ENCODE measurements at places on chromosomes 7 and 10.

- no peak for DNase-seq
Measured at GRCh38 chr7:112410092-112410491, 40.2 kb upstream of the IFRD1 start.

DNA sequence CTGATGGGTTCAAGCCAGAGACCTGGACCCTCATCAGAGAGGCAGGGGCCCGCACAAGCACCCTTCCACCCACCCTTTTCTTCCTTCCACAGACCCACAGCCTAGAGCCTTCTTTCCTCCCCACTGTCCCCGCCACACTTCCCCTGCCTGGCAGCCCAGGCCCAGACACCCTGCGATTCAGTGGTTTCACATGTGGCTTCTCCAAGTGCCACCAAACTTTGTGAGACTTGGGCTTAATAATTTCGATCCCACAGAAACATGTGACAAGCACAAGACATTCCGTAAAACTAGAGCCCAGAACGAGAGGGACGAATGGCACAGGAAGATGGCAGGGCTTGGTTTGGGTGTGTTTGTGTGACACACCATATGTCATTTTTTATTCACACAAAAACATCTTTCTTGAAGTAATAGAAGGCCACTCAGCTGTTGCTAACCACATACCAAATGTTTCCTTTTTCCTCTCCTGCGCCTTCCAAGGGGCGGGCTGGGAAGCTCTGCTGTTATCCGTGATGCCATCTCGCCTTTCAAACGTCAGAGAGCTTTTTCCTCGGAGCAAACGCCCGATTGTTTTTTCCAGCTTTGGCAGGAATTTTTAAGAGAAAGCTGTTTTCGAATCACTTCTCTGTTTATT, 162.9 kb downstream of the GRK5 start:
- DNase-seq, result no peak

DNA sequence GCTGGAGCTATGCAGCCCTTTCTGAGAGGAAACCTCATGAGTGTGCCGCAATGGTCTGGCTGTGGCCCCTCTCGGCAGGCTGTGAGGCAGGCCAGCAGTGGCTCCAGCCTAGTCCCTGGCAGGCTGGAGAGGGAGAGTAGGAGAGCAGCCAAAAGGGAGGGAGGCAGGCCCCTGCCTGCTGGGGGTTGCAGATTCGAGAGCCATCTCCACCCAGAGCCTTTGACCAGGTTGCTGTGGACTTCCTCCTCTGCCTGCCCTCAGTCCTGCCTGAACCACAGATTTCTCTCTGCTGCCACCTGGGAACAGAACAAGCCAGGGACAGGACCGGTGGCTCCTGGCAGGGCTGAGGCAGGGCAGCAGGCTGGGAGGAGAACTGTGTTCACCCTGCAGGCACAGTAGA, 13.9 kb downstream of the PAX2 start:
- no peak for DNase-seq

DNA sequence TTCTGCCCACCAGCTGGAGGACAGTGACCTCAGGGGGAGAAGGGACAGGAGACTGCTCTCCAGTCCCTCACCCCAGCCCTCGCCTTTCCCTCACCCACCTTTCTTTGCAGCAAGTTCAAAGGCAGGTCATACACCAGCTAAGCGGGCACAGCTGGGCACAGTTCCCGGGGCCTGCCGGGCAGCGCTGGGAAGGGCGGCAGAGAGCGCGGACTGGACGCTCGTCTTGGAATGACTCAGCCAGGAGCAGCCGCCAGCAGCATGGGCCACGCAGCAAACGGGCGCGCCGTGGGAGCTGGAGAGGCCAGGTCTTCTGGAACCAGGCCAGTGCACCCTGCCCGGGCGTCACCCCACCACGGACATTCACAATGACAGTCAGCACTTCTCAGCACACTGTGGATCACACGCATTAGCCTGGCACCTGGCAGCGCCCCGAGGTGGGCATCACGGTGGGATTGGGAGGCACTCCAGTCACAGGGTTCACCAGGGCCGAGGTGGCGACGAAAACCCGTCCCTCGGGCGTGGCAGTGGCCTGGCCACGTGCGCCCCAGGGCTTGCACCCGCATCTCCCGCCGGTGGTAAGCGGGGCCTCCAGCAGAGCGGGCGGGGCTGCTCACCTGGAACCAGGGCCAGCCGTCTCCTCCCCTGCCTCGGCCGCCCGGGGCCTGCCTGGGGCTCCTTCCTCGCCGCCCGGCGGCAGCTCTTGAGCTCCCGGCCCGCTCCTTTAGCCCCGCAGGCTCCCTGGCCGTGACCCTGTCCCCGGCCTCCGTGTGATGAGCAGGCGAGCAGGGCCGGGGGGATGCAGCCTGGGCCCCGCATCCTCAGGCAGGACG, 29.0 kb upstream of the WDFY4 start:
- DNase-seq, result peak; percentile 16

- DNase-seq, result no peak
Measured at GRCh38 chr10:49577182-49577925, 32.8 kb upstream of the SLC18A3 start.

DNA sequence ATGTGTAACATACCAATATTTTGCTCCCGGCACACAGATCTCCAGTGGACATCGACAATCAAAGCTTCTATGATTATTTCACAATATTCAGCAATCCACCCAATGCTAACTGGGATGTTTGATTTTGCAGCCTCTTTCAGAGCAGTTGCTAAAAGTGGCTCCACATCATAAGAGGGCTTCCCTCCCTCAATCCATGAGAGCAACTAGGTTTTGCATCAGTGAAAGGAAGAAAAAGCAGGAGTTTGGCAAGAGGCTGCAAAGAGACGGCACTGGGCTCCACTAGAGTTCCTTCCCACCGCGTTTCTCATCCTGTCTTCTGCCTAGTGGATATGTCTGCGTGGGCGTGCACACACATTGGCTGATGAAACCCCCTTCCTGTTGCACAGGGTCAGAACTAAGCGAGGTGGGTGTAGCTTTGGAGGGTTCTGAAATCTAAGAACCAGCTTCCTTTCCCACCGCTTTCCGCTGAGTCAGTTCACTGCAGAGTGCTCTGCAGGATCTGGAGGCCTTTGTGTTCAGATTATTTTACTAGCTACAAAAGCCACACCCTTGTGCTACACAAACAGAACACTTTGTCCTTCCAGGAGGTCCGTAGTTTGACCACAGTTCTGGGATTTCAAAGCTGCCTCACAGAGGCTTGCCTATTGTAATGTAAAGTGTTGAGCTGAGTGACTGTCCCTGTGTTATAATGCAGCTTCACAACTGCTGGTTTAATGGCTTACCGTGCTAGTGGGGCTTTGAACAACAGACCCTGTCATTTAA, 28.1 kb downstream of the ARL4A start:
- peak; percentile 10 for DNase-seq

GRCh38 chr7:133061357-133061756, 20.5 kb downstream of the CHCHD3 start:
- DNase-seq, result no peak

DNA sequence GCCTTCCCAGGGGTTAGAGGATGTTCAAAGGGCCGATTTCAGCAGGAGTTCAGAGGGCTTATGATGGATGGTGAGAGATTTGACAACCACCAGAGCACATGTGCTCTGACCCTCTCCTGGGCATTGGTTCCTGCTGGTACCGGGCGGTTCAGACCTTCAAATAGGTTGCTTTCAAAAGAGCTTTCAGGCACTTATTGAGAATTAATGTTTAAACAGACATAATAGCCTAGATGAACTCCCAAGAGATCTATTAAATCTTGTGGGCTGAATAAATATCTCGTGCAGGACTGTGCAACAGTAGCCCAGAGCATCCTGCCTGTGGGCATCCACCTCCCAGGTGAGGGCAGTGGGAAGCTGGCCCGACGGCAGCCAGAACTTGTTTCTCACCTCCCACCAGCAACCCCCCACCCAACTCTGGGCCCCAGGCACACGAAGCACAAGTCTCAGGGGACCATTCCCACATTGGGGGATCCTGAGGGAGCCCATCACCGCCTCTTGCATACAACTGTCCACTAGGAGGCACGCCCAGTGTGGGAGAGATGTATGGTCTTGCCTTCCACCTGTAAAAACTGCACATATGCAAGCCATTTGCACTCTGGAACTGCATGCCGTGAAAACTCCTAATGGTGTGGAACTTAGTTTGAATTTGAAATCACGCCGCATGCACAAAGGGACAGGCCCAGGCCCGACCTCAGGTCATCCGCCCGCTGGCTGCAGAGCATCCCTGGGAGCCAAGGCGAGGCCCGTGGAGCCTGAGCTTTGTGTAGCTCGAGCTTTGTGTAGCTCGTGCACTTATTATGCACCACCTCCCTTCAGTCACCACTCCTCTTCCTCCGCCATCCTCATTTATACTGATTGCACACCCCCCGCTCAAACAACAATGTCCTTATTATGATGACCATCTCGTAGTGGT, 147.8 kb downstream of the ADCY1 start:
- no peak for DNase-seq

GRCh38 chr7:112433289-112433688, 17.0 kb upstream of the IFRD1 start:
- DNase-seq, result no peak

DNA sequence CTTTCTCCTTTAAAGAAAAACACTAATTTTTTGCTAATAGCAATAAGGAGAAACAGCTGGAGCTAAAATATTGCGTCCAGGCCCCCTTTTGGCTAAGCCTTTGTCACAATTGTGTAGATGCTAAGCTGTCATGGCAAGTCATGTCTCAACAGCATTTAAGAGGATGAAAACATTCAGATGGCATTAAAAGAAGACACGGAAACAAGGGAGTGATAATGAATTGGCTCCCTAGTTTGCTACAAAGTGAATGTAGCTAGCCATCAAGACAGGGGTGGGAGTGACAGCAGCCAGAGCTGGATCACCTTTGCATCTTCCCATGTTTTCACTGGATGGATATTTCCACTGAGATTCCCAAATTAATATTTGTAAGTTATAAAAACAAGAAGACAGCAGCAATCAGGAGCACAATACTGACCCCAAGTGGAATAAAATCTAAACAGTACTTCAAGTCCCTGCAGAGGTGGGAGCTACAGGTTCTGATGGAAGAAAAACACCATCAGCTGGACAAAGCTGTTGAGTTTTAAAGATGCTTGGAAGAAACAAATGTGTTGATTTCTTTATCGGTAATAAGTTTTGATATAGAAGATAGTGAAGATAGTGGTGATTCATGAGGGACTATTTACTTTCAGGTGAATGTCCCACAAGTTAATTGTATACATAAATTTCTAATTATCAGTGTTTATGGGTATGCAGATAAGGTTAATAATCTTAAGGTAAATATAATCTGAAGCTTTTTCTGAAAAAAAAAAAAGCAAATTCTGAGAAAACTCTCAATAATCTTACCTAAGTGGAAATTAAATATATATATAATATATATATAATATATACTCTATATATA, 129.4 kb downstream of the SLC16A9 start:
- DNase-seq, result peak; percentile 9

DNA sequence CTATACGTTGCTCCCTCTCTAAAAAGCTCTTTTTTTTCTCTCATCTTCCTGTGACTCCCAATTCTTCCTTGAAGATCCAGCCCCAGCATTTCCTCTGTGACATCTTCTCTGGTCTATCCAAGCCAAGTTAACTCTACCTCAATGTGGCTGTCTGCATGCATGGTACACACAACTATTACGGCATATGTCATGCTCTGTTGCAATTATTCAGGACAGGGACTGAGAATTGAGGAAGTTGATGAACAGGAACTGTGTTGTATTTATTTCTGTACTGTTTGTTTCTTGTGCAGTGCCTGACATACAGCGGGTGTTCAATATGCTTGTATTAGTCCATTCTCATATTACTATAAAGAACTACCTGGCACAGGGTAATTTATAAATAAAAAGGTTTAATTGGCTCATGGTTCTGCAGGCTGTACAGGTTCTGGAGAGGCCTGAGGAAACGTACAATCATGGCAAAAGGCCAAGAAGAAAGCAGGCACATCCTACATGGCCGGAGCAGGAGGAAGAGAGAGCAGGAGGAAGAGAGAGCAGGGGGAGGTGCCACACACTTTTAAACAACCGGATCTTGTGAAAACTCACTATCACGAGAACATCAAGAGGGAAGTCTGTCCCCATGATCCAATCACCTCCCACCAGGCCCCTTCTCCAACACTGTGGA, 6.3 kb downstream of the TRPV5 start:
- no peak for DNase-seq

GRCh38 chr7:109049366-109049765, 479.7 kb downstream of the DNAJB9 start:
- DNase-seq, result no peak

- no peak for DNase-seq
Measured at GRCh38 chr7:147810269-147810668, 780.3 kb upstream of the C7orf33 start.

Measured in SW 1271 (cell line).